ENCODE measurements at places on chromosomes 13 and 19.

- no peak for DNase-seq
These were observed at the start of gene AP2A1 for GRCh38 chr19:49766930-49767299. AP2A1 (plus strand) TSS chr19:49767001; CDS start chr19:49767134, 133 bp downstream.

DNA sequence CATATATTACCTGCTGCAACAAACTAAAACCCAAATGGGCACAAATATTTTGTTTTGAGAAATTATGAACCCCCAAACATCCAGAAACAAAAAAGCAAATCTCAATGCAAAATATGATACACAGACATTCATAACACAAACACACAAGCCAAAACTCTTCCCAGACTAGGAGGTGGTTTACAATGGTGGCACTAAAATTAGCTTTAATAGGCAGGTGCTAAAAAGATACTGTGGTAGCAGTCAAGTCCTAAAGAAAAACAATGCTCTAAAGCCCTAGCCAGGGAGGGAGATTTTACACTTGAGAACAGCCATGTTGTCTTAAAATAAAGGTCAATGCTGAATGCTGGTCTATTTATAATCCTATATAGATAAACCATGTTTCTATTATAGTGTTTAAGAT lies 65.0 kb downstream of the DOCK9 start:
- no peak for DNase-seq

- DNase-seq = peak; percentile 57
These were observed 579 bp downstream of the ZNF566 start for GRCh38 chr19:36488846-36489117.

DNA sequence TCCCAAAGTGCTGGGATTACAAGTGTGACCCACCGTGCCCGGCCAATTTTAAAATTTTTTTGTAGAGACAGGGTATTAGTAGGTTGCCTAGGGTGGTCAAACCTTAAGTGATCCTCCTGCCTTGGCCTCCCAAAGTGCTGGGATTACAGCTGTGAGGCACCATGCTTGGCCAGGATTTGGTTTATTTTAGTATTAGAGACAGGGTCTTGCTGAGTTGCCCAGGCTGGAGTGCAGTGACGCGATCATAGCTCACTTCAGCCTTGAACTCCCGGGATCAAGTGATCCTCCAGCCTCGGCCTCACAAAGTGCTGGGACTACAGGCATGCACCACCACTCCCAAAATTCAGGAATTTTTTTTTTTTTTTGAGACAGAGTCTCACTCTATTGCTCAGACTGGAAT lies 5.4 kb upstream of the ZNF414 start:
- DNase-seq = no peak

GRCh38 chr13:97932036-97932435 lies 21.4 kb upstream of the IPO5 start:
- DNase-seq = no peak

GRCh38 chr13:65940720-65941119 lies 1289.4 kb downstream of the PCDH9 start:
- DNase-seq = no peak

- DNase-seq = peak; percentile 77
These were observed 31.3 kb upstream of the ISYNA1 start for GRCh38 chr19:18469069-18469846.

GRCh38 chr13:80946008-80946802 lies 605.3 kb upstream of the SPRY2 start:
- no peak for DNase-seq

- peak; percentile 72 for DNase-seq
These were observed 1.2 kb downstream of the VASP start for GRCh38 chr19:45508417-45508860.

GRCh38 chr19:17686023-17686521 lies 2.1 kb downstream of the UNC13A start:
- no peak for DNase-seq

DNA sequence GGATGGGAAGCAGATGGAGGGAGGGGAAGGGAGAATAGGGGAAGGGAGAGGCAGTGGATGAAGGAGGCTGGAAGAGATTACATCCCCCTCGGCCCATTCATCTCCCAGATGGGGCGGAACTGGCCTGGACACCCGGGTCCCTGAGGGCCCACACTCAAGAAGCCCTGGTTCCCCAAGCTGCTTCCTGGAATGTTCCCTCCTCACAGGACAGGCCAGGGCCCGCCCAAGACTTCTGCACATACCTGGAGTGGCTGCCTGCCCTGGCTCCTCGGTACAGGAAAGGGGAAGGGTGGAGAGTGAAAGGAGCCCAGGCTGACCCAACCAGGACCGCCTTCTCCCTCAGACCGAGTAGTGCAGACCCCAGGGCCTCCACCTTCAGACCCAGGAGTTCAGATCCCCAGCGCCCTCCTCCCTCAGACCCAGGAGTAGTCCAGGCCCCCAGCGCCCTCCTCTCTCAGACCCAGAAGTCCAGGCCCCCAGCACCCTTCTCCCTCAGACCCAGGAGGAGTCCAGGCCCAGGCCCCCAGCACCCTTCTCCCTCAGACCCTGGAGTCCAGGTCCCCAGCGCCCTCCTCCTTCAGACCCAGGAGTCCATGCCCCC lies 489 bp downstream of the NTF4 start:
- DNase-seq = no peak

- no peak for DNase-seq
These were observed 711.6 kb upstream of the SLITRK6 start for GRCh38 chr13:86510792-86511191.

GRCh38 chr13:75812751-75813181 lies 176.6 kb downstream of the LMO7 start:
- DNase-seq = no peak

- peak; percentile 93 for DNase-seq
These were observed 519 bp downstream of the PTBP1 start for GRCh38 chr19:797528-798414.

- DNase-seq = no peak
These were observed 346.6 kb downstream of the COG6 start for GRCh38 chr13:40002016-40002415.

GRCh38 chr13:40756042-40756441 lies 14.9 kb downstream of the MRPS31 start:
- DNase-seq = no peak

DNA sequence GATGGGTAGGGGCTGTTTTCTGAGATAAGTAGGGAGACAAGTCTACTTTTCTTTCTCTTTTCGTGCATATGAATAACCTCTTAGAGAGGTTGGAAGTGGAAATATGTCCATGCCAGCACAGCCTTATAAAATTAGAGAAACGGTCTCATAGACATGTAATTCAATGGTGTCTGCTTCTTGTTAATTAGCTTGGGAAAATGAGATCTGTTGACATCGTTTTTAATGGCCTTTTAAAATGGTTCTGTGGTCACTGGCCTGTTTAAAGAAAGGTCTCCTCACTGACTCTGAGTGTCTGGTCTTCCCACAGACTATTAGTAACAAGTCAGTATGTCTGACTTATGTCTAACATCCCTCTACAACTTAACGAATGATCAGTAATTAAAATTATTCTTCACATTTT lies 487.1 kb downstream of the SLITRK6 start:
- no peak for DNase-seq

- no peak for DNase-seq
These were observed 80.1 kb upstream of the ATXN8OS start for GRCh38 chr13:70027551-70027950.

DNA sequence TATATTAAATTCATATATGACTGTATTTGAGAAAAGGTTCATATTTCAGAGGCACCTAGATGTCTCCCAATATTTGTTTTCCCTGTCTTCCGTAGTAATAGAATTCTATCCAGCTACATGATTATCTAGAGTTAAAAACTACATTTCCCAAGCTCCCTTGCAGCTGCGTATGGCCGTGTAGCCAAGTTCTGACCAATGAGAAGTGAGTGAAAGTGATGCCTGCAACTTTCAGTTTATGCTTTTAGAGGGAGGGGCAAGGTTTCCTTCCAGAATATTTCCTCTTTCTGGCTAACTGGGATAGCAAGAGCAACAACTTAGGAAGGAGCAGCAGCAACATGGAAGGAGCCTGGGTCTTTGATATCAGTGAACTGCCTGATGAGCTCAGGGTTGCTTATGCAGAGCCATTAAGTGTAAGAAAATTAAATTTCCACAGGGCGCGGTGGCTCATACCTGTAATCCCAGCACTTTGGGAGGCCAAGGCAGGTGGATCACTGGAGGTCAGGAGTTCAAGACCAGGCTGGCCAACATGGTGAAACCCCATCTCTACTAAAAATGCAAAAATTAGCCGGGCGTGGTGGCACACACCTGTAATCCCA lies 23.2 kb upstream of the CYP2A13 start:
- no peak for DNase-seq

DNA sequence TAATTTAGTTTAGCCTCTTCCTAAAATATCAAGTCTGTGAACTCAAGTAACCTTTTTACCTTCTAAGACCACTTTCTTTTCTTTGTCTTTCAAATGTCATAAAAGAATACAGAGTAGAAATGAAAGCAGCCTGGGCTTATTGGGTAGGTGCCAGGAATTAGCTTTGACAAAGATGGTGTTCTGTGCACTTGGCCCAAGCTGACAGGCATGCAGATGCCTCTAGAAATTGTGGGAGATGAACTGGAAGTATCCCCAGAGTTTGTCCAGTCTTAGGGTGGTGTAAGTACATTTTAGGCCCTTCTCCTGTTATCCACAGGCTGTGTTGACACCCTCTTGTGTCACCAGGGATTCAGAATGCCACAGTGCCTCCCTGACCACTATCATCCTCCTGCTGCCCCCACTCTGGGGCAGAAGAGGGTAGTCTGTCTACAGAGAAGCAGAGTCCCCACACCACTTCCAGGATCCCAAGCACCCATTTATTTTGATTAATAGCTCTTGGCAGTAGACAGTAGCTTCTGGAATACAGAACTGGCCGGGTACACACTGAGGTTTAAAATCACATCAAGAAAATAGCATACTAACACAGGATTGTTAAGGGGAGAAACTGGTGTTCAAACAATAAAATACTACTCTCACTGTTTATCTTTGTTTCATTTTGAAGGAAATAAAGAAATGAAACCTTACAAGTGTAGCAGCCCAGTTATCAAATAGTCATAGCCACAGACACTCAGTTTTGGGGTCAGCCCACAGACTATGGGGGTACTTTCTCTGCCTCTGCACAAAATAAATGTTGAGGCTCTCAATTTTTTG lies 343.2 kb downstream of the KCNRG start:
- DNase-seq = no peak

DNA sequence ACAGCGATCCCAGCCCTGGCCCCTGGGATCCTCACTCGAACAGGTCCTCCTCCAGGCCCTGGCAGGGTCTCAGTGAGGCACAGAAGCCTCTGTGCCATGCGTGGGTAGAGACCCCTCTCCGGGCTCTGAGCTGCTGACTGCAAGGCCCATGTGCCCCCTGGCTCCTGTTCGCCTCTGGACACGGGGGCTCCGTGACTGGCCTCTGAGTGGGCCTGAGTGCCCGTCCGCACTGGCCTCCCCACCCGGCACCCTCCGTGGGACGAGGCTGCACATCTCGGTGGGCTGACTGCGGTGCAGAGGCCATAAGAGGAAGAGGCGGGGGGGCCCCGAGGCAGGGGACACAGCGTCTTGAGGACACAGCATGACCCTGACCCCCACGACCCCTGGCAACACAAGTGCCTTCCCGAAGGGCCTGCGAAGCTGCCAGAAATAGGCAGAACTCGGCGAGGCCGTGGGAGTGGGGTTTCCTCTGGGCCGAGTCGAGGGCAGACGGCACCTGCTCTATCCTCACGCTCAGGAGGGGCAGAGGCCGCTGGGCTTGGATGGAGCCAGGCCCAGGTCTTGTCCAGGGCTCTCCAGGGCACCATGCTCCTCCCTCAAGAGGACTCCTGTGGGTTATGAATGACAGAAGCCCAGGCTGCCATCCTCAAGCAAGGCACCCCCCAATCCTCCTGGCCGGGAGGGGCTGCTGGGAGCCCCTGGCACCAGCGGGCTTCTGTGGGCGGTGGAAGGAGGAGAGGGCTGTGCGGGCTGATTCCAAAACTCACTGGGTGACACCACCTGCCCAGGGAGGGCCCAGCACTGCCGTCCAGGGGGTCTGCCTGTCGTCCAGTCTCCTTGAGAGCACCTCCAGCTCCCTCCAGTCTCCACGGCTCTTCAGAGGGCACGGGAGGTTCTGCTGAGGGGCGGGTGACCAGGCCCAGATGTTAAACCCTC lies 52.6 kb downstream of the RASA3 start:
- DNase-seq = no peak

- DNase-seq = no peak
These were observed 470.3 kb upstream of the SLITRK6 start for GRCh38 chr13:86269511-86269910.

DNA sequence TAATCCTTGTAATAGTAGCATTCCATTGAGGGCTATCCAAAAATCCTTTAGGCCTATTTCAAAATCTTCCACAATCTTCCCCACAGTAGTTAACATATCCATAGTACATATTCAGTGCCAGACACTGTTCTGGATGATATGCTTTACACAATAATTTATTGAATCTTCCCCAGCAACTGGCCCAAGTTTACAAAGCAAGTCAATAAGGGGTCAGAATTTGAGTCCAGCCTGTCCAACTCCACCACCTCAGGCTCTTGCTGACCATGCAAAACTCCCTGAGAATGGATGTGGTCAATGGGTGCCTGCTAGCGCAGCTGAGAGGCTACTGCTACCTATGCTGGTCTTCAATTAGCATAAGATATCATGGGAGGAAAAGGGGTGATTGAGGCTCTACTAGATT lies 529.6 kb downstream of the FGF9 start:
- DNase-seq = no peak

DNA sequence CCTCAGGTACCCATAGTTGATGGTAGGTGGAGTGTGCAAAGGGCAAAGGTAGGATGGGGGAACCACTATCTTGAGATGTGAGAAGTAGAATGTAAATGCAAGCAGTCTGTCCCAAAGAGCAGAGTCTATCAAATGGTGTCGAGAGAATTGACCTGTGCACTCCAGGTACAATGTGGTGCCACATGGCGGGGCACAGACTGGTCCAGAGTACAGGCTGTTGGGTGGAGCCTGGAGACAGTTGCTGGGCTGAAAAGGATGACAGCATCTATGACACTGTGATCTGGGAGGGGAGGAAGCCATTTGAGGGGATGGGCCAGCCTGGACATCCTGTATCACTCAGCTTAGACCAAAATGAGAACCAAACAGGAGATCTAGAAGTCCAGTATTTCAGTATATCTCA lies 180.6 kb downstream of the ABCC4 start:
- no peak for DNase-seq

DNA sequence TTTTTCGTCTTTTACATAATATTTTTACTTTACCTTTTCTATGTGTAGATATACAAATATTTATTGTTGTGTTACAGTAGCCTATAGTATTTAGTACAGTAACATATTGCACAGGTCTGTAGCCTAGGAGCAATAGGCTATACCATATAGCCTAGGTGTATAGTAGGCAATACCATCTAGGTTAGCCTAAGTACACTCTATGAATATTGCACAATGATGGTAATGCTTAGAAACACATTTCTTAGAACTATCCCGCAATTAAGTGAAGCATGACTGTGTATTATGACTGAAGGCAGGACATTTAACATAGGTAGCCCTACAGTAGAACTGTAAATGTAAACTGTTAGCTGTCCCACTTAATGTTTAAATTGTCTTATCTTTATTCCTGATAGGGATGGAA lies 964.3 kb downstream of the SLITRK1 start:
- DNase-seq = no peak

DNA sequence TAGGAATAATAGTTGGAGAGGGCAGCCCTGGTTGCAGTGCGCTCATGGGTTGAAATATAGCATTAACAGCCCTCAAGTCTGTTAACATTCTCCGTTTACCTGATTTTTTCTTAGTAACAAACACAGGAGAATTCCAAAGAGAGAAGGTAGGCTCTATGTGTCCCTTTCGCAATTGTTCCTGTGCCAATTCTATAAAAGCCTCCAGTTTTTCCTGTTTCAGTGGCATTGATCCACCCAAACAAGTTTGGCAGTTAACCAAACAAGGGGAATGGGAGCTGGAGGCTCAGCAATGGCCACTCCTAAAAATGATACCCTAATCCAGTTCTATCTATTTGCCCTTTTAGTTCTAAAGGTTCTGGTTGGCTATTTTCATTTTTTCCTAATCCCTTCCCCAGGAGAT lies 151.6 kb downstream of the ZNF486 start:
- DNase-seq = no peak
